Stimulated activated effector memory CD8-positive, alpha-beta T cell treated with anti-CD3 and anti-CD28 coated beads, Interleukin-12 subunit alpha, Interleukin-12 subunit beta, amount 100 ng/mL, for 72 hours (primary cell): ENCODE measurements at places on chromosomes 12 and 14.

DNA sequence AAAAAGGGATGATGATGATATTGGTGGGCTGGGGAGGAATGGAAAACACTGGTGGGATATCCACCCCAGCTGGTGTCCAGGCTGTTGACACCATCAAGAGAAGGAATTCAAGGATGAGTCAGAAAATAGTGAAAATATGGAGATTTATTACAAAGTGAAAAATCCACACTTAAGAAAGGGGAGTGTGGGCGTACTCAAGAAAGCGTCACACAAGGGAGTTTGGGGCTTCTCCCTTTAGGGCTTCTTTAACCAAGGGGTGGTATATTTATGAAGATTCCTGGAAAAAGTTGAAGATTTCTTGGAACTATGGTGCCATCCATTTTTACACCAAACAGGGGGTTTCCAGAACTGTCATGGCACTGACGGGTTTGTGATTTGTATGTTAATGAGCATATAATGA, 63.1 kb upstream of the ARID2 start:
- DNase-seq: no peak

- no peak for DNase-seq
These were observed 53.2 kb downstream of the ERC1 start for GRCh38 chr12:1044199-1044598.

DNA sequence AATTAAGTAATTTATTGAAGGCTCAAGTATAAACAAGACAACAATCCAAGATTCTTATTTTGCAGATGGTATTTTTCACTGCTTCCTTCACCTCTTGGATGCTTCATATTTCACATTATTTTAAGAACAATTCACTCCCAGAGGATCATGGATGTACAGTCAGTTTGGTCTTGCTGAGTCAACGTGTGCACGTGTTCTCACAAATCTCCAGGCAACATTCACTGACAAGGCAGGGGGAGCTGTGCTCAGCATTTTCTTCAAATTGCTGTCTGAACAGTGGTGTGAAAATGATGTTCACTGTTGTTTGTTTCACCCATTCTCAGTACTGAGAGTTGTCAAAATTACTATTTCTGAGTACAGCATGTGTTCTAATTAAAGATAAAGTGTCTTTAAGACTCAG, 118.3 kb upstream of the SLC38A4 start:
- no peak for DNase-seq

GRCh38 chr12:16369156-16369555, 21.7 kb downstream of the MGST1 start:
- no peak for DNase-seq

DNA sequence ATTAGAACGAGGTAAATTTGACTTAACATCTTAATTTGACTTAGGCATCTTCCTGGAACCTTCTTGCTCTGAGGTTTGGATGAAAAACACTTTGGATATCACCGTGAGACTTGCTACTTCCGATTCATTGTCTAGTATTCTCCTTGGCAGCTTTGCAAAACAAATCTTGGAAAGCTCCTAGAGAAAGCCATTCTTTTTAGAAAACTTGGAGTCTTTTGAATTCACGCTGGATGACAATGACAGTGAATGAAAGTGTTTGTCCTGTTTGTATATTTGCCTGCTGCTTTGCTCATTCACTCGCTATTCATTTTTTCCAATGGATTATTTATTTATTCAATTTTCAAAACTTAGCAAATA, 222.1 kb upstream of the HMGA2 start:
- DNase-seq: no peak

GRCh38 chr12:11771895-11772502, 122.5 kb downstream of the ETV6 start:
- DNase-seq: no peak

- no peak for DNase-seq
These were observed 28.7 kb downstream of the HSP90AA1 start for GRCh38 chr14:102058146-102058545.

- DNase-seq: no peak
These were observed 36.3 kb downstream of the STON2 start for GRCh38 chr14:81363746-81364378.

GRCh38 chr12:113678223-113679119, 206.8 kb upstream of the LHX5 start:
- DNase-seq: no peak

- no peak for DNase-seq
These were observed 186.6 kb upstream of the BCL2L14 start for GRCh38 chr12:11884116-11884515.

DNA sequence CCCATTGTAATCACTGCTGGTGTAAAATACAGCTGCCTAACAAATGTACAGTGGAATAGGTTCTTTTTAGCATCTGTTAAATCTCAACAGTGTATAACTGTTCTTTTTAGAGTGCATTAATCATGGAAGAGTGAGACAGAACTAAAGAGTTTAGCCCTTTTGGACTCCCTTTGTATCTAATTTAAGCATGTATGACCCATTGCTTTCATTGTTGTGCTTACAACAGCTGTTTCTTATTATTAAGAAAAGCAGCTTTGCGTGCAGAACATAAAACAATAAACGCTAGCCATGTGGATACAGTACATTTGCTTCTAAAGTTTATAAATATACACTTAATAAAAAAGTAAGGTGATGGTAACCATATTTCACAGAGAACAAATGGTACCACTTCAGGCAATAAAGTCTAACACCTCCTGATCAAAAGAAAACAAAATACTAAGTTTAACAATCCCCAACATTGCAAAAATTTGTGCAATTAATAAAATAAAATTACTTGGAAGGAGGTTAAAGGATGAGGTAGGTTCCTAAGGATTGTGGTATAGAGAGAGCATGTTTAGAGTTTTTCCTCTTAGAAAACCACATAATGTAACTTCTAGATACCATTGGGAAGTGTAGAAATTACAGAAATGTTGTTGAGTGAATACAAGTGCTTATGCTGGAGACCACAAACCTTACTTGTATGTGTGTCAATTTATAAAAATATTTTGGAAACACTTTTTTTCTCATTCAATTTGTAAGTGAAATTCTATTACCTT, 448.7 kb downstream of the SLC6A15 start:
- no peak for DNase-seq

DNA sequence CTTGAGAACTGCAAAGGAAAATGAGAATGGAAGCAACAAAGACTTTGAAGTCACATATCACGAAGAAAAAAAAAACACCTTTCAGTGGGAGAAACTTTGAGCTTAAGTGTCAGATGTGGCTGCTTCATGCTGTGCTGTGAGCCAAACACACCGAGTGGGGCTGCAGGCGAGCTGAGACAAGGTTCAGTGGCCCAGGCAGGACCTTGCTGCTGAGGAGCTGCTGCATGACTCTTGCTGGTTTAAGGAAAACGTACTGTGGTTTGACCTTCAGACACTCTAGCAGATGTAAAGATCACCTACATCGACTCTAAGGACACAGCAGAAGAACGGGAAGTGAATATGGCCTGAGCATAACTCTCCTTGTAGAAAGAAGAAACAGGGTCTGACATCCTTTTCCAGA, 118.1 kb upstream of the OR4E1 start:
- DNase-seq: no peak

DNA sequence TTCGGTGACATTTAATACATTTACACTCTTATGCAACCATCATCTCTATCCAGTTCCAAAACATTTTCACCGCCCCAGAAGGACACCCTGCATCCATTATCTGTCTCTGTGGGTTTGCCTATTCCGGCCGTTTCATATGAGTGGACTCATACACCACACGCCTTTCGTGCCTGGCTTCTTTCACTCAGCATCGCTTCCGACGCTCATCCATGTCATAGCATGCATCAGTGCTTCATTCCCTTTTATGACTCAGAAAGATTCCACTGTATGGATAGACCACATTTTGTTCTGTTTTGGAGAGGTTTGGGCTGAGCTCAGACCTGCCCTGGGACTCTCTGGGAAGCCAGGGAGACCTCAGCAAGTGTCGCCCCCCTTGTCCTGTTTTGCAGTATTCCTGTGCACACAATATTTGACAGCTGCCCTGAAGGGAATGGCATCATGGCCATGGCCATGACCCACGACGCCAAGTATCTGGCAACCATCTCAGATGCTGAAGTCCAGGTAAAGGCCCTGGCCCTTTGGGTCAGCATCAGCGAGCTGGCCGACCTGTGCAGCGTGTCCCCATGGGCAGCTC, 23.8 kb downstream of the CFAP251 start:
- DNase-seq: no peak

GRCh38 chr14:52117111-52117832, 48.4 kb upstream of the NID2 start:
- DNase-seq: no peak

GRCh38 chr12:591167-592023, 71.8 kb downstream of the NINJ2 start:
- no peak for DNase-seq

GRCh38 chr12:8695116-8695515, 2.7 kb upstream of the RIMKLB start:
- DNase-seq: no peak

DNA sequence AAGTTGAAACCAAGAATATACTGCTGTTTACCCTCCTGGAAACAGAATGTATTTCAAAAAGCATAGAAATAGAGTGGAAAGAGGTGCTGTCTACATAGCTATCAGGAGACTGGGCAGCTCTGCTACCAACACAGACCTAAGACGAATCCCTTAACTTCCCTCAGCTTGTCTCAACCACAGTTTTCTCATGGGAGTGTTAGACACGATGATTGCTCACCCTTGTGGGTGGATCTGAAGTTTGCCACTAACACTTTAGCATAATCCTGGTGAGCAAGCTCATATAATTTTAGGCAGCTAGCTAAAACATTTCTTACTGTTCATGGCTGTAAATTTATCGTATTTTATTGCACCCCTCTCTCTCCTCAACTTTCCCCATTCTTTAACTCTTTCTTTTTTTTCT, 38.5 kb downstream of the C12orf75 start:
- DNase-seq: no peak

GRCh38 chr12:115267891-115268290, 583.9 kb upstream of the TBX3 start:
- no peak for DNase-seq

DNA sequence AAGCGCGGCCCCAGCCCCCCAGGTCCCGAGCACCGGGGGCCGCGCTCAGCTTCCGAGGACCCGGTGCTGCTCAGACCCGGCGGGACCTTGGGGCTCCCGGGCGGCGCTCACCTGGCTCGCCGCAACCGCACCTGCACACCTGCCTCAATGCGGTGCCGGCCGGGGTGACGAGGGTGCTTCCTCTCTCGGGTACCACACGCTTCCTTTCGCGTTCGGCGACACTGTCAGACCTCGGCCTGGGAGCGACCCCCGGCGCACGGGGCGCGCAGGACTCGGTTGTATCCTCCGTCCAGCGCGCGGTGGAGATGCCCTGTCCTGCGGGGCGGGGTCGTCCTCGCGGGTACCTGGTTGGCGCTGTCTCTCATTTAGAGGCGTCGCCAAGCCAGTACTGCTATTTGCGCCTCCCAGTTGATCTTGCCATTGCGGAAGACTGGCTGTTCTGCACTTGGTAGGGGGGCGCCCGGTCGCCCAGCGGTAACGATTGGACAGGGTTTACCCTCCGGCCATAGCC, 718 bp downstream of the PACS2 start:
- DNase-seq: peak; percentile 70

GRCh38 chr14:92252323-92252722, 70.6 kb upstream of the SLC24A4 start:
- DNase-seq: no peak

- no peak for DNase-seq
These were observed 14.1 kb downstream of the ZFHX2 start for GRCh38 chr14:23537351-23538049.

DNA sequence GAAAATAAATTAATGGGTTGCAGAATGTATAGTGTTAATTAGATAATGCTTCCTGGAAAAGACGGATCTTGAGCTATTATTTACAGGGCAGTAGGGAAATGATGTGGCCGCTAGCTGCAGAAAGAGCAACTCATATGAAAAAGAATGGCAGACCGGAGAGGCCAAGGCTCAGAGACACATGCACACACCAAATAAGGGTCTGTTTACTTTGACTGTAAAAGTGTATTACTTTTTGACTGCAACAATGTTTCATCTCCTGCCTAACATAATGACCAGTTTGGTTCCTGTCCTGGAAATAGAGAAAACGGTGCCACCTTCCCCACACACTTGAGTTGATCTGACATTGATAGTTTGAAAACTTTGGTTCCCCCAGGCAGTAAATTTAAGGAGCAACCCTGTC, 290.9 kb downstream of the CACNA1C start:
- no peak for DNase-seq

- no peak for DNase-seq
These were observed 27.4 kb downstream of the PTPN11 start for GRCh38 chr12:112446008-112446725.

GRCh38 chr12:100539202-100539601, 34.3 kb upstream of the GAS2L3 start:
- no peak for DNase-seq

DNA sequence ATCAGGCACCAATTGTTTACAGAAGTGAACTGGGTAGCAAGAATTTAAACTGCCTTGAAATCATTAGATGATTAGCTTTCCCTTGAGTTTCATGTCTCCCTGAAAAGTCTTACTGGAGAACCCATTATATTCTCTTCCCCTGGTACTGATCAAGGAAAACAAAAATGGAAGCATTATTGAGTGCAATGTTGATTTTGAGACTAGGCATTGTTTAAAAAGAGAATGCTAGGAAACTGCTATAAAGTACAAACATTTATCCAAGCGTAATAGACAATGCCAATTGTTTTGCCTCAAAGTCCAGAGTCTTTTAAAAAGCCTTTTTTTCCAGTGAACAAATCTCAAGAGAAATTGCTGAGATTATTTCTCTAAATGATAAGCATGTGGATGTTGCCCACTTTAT, 197.0 kb downstream of the CCER1 start:
- DNase-seq: no peak

- no peak for DNase-seq
These were observed 190.1 kb upstream of the FOXG1 start for GRCh38 chr14:28576523-28576922.

DNA sequence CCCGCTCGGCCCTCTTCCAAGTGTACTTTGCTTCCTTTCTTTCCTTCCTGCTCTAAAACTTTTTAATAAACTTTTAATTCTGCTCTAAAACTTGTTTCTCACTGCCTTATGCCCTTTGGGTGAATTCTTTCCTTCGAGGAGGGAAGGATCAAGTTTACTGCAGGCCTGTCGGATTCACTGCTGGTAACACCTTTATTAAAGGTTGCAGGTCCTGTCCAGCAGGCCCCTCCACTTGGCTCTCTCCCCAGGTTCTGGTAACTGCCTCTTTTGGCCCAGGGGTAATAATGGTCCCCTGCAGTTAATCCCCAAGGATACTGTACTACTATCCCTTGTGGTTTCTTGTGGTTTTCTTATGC, 152.7 kb upstream of the EEA1 start:
- no peak for DNase-seq

DNA sequence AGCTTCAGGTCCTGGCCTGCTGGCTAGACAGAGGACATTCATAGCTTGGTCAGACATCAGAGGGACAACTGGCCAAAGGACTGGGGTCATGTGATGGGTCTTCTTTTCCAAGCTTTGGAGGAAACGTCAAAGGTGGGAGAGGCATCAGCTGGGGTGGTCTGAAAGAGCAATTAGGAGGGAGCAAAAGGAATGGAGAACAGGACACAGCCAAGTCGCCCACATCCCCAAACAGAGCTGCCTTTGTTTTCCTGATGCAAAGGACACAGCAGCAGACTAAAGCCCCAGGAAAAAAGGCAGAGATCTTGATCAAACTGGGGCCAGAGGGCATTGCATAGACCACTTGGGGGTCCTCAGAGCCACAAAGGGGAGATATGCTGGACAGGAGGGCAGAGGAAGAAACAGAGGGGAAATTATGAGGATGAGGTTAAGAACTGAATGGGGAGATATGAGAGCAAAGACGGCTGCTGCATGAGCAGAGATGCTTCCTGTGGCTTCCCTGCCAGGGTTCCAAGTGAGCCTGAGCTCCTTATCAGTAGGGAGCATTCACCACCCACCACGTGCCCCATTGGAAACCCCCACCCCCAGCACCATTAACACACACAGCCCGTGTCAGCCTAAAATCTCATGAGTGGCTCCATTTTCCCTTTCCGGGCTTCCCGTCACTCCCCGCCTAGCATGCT, 62.4 kb downstream of the ANO2 start:
- DNase-seq: no peak
